ENCODE measurements at places on chromosomes 7 and 10.

- peak; percentile 5 for DNase-seq
Observed at GRCh38 chr7:71171476-71171875, 39.5 kb downstream of the GALNT17 start.

- DNase-seq, result no peak
Observed at GRCh38 chr7:19062216-19062615, 55.2 kb downstream of the TWIST1 start.

DNA sequence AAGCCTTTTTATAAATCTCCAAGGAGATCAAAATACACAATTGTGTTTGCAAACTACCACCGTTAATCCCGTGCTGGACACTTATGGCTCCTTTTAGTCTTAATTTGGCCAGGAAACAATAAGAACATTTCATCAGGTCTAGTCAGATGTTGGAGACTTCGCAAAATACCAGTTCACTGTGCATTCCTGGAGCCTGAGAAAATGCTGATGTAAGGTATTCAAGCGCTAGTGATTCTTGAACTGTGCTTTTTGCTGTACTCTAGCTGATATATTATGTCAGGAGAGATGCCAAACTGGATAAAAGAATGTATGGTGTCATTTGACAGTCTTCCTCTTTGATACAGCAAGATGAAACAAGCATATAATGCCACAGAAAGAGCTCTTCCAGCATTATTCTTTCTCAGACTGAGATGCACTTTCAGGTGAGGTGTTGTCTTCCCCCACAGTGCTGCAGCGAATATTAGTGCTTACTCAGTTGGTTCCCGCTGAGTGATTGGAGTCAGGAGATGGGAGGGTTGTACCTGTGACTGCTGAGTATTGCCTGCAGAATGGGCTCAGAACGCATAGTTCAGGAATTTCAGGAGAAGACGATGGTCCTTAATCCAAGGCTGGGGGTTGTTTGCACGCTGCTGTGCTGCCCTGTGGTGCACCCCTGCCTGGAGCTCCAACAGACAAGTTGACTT, 59.2 kb downstream of the OGDH start:
- DNase-seq, result peak; percentile 91

DNA sequence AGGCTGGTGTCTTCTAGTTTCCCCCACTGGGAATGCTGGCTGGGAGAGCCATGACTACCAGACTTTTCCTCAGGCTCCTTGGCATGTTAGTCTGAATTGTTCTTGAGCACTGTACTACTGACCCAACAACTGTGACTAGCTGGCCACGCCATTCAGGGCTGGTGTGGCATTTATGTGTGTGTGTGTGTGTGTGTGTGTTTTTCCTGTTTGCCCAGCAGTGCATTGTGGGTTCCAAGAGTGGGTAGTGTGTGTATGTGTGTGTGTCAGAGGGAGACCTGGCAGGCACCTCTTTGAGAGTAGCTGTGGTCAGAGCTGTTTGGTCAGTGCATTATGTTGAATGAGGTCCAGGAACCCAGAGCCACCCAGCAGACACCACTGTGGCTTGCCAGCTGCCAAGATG, 9.2 kb downstream of the PCBD1 start:
- DNase-seq, result peak; percentile 77

DNA sequence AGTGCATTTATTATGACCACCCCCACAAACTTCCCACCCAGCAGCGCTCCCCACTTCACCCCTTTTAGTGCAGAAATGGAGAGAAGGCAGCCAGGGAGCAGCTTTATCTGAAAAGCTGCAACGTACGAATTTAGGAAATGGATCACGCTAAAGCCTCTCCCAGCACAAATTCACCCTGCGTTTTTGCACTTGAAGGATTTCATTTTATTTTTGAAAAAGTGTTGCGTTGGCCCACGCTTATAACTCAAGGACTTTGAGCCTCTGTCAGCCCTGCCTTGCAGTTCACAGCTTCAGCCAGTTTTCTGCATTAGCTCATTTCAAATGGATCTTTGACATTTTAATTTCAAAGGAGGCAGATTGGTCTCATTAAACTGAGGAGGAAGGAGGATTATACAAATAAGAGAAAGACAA, 556.1 kb downstream of the KCNMA1 start:
- no peak for DNase-seq

DNA sequence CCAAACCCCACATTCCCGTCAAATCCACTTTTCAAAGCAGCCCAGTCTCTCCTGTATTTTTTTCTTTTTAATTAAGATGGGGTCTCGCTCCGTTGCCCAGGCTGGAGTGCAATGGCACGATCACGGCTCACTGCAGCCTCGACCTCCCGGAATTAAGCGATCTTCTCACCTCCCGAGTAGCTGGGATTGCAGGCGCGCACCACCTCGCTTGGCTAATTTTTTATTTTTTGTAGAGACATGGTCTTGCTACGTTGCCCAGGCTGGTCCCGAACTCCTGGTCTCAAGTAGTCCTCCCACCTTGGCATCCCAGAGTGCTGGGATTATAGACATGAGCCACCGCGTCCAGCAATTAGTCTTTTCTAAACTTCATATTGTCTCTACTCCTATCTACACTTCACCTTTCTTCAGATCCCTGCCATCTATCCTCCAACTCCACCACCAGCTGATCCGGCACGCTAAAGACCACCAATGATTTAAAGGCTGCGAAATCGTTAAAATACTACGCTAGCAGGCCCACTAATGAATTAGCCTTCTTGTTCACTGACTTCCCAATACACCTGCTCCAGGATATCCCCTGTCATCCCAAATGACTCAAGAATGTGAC, 525 bp upstream of the CHUK start:
- DNase-seq, result no peak

- peak; percentile 85 for DNase-seq
Observed at GRCh38 chr10:70145666-70146488, 623 bp downstream of the TYSND1 start.

- DNase-seq, result peak; percentile 47
Observed at GRCh38 chr7:134823400-134823799, 44.0 kb downstream of the CALD1 start.

- no peak for DNase-seq
Observed at GRCh38 chr7:140571538-140572122, 69.0 kb downstream of the DENND2A start.

- peak; percentile 38 for DNase-seq
Observed at GRCh38 chr10:8079126-8079525, 24.6 kb downstream of the GATA3 start.

DNA sequence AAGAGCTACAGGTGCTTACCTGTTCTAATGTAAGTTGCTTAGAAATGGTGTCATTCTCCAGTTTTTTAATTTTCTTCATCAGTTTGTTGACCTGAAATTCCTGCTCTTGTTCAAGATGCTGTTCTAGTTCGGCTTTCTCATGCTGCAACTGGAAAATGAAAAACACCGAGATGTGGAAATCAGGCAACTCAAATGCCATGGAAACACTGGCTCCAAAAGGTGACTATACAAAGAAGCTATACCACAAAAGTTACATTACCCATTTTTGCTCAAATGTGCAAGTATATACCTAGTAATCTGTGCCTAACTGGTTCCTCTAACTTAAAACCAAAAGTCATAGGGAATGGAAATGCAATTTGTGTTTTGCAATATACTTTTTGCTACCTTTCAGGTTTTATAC, 73.8 kb downstream of the CCDC6 start:
- no peak for DNase-seq

GRCh38 chr10:3548702-3549101, 236.3 kb downstream of the KLF6 start:
- DNase-seq, result no peak

DNA sequence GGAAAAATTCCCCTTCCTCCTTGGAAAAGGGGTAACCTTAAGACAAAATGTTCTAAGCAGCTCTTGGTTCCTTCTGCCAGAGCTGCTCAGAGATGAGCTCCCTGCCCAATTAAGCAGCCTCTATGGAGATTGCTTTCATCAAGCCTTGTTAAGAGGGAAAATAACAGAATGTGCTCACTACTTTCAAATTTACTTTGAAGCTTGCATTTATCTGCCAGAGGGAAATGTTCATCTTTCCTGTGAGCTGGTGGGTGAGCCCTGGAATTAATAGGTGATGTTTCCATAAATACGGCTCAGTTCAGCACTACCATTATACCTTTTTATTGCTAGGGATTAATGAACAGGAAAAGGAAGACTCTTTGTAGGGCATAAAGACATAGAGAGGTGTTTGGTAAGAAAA, 549.0 kb downstream of the REEP3 start:
- no peak for DNase-seq

- DNase-seq, result no peak
Observed at GRCh38 chr10:96577069-96577468, 9.7 kb downstream of the TM9SF3 start.

DNA sequence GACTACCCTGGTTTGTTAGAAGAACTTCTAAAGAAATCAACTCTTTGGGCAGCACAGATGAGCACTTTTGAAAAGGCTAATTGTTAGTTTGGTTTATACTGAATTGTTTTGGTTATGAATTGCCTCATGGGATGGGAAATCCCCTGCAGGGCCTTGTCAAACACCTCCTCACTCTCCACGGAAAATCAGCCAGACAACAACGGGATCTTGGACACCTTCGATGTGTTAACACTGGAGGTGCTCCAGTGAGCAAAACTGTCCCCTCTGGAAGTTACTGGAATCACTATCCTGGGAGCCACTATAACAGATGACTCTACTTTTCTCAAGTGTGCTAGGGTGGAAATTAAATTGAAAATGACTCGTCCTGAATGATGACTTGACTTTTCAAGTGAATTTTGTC, 38.7 kb downstream of the CDK6 start:
- peak; percentile 58 for DNase-seq

DNA sequence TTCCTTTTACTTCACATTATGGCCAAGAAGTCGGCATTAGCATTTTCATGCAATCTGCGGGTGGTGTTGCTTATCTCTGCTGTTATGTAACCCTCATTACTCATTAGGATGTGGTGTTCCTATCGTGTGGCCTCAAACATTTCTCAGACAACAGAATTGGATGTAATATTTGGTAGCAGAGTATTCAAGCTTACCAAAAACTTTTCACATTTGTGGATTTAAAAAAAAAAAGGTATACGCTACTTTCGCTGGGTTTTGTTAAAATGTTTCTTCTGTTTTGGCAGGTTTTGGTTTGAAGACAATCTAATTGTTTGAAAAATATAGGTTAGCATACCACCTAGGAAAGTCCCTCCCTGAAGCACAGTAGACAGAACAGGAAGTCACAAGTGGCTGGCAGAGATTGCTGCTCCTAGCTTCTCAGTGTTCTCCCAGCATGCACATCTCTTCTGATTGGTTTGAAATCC, 128.8 kb downstream of the GATA3 start:
- DNase-seq, result peak; percentile 70

GRCh38 chr10:60414877-60415585, 25.4 kb upstream of the ANK3 start:
- DNase-seq, result peak; percentile 91

- no peak for DNase-seq
Observed at GRCh38 chr10:5817322-5818047, 4.3 kb upstream of the GDI2 start.

GRCh38 chr10:110834629-110835301, 37.0 kb upstream of the PDCD4 start:
- DNase-seq, result no peak

GRCh38 chr7:4706384-4707216, 24.5 kb downstream of the FOXK1 start:
- peak; percentile 66 for DNase-seq

DNA sequence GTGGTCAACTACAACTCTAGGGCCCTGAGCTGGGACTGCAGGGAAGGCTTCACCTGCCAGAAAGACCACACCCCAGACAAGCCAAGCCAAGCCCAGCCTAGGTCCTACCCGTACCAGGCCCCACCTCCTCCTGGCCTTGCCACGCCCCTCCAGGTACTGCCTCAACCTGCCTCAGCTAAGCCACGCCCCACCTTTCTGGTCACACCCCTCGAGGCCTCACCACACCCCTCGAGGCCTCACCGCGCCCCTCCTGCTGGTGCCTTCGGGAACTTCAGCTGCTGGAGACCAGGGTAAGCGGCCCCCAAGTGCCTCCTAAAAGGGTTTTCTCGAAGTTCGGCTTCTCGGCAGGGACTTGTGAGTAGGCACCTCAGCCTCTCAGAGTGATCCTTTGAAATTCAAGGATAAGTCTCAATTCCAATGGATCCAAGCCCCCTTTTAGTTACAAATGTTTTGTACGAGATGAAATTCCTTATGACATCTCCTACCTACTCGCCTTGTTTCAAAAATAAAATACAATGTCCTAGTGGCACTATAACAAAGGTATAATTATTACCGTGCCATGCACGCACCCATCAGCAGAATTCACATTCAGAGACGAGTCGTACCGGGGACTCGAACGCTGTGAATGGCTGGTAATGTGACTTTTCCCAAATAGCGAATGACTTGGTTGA, 171.2 kb downstream of the ARHGAP21 start:
- peak; percentile 21 for DNase-seq

- DNase-seq, result no peak
Observed at GRCh38 chr10:90389876-90390275, 468.0 kb downstream of the HTR7 start.

DNA sequence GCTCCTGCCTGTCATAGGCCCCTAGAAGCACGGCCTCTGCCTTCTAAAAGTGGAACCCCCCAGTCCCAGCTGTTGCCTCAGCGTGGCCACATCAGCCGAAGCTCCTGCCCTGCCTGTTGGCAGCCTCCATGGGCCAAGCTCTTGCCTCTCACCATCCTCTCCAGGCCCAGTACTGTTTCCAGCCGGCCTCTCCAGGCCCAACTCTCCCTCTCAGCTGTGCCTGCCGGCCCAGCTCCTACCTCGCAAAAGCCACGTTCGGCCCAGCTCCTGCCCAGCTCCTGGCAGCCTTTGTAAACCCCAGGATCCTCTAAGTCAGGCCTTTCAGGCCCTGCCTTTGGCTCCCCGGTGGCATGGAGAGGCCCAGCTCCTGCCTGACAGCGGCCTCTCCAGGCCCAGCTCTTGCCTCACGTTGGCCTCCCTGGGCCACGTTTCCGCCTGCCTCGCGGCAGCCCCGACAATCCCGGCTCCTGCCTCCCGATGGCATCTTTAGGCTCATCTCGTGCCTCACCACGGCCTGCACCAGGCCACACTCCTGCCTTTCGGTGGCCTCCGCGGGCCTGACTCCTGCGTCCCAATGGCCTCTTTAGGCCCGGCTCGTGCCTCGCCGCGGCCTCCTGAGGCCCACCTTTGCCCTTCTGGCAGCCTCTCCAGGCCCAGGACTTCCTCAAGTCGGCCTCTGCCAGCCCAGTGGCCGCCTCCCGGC, 17.5 kb upstream of the TMEM248 start:
- DNase-seq, result no peak

DNA sequence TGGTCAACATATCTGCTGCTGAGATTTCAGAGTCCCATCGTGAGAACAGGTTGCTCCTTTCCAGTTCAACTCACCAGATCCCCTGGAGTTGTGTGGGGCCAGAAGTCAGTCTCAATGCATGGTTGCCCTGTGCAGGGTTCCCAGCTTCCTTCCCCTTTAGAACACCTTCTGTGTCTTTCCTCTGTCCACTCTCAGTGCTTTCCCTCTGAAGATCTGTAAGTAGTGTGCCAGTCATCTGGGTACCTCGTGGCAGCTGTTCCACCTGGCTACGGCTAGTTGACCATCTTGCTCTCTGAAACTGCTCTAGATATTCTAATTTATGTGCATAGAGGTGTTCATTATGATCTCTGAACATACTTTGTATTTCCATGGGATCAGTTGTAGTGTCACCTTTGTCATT, 36.1 kb upstream of the PRSS37 start:
- DNase-seq, result no peak

- no peak for DNase-seq
Observed at GRCh38 chr7:3204526-3204925, 96.5 kb upstream of the SDK1 start.

GRCh38 chr10:132588301-132589013, 50.9 kb downstream of the INPP5A start:
- no peak for DNase-seq

GRCh38 chr10:17652585-17652984, 8.6 kb downstream of the STAM start:
- DNase-seq, result no peak

Measured in astrocyte of the hippocampus (primary cell).